KG1 (cell line): ENCODE measurements at places on chromosomes 5 and 9.

DNA sequence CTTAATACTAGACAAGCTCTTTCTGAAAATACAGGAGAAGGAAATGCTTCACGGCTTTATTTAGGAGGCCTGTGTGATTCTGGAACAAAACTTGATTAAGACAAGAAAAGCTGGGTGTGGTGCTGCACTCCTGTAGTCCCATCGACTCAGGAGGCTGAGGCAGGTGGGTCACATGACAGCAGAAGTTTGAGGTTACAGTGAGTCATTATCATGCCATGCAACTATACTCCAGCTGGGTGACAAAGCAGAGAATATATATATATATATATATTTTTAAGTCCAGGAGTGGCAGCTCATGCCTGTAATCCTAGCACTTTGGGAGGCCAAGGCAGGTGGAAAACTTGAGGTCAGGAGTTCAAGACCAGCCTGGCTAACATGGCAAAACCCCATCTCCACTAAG is 33.1 kb upstream of the SPIN1 start:
- DNase-seq: no peak

GRCh38 chr9:111961009-111961408 is 64.4 kb downstream of the UGCG start:
- no peak for DNase-seq

DNA sequence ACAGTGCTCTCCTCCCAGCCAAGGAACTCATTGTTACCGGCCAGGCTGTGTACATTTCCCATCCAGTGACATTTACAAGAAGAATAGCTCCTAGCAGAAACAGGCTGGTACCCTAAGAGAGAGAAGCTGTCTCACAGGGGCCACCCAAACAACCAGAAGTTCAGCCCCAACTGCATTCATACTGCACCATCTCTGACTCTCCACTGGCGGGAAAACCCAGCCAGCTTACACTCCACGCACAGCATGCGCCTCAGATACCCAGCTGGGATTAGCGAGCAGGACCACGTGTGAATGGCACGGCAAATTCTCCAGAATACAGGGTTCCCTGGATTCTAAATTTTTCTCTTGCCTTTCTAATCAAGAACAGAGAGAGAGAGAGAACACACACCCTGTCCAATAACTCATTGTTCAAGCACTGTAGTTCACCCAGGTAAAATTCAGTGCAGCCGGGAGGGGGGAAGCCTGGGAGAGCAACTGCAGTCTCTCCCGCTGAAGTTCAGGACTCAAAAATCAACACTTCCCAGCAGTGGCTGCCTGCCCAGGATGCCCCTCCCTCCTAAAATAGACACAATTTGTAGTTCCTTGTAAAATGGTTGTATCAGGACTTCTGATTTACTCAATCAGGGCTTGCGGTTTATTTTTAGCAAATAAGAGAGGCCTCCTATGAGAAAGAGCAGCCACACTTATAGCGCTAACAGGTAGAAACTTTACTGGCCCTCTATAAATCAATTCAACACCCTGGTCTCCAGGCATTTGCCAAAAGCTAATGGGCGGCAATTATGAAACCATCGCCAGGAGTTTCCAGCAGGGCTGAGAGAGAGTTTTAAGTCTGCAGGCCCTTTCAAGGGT is 2.2 kb downstream of the COL23A1 start:
- DNase-seq: no peak

DNA sequence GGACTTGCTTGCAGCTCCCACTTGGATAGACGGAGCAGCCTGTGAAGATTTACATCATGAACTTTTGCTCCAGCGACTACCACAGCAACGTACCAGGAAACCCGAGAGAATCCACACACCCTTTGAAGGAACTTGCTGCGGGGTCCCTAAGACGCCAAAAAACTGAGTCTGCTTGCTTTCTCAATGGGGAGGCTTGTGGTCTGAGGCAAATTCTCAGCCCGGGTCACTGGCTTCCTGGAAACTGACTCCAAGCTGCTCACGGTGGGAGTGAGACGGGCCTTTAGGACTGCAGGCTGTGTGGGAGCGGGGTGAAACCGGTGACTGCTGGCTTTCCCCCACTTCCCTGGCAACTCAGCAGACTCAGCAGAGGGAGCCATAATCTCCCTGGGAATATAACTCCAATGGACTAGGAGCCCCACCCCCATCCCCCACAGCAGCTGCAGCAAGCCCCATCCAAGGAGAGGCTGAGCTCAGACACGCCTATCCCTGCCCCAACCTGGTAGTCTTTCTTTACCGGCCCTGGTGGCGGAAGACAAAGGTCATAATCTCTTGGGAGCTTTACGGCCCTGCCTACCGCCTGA is 466.0 kb downstream of the CAAP1 start:
- DNase-seq: no peak

DNA sequence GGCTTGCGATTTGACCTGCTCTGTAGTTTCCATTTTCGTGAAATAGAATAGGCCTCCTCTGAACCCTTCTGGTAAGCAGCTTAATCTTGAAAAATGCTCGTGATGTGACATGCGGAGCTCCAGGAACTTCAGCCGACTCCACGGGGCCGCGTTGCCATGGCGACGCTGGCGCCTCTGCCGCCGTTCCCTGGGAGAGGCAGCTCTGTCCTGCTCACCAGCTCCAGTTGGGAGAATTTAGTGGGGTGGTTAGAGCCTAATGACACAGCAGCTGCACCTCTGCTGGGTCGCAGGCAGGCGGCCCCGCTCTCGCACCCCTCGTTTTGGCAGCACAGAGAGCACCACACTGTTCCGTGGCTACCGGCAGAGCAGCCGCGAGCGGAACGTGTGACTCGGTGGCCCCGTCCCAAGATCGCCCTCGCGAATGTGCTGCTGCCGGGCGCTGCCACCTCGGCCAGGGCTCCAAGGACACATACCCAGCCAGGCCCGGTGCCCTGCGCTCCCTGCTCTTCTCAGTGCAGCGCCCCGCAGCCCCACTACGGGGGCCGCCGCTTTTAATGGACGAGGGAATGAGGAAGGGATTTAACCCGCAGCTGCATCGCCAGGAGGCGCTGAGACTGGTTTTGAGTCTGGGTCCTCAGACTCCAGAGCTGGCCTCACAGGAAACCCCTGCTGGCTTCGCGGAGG is 131.2 kb upstream of the LMX1B start:
- DNase-seq: no peak

GRCh38 chr5:33114361-33114760 is 326.4 kb upstream of the TARS1 start:
- no peak for DNase-seq

- no peak for DNase-seq
These were observed 3.2 kb upstream of the ACOT12 start for GRCh38 chr5:81397176-81397575.

DNA sequence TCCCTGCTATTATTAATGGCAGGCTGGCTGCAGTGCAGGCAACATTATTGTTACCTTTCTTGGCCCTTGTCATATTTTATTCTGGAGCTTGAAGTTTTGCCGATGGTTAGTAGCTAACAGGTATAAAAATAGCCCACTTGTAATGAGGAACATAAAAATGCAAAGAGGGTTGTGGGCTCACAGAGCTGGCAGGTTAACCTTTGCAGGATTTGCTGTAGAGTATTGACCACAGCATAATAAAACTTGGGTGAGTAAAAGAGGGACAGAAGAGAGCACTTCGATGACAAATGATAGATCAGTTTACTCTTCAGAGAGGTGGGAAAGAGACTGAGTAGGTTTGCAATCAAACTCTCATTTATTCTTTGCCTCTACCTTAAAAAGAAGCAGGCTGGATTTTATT is 49.7 kb upstream of the SGCD start:
- DNase-seq: no peak

DNA sequence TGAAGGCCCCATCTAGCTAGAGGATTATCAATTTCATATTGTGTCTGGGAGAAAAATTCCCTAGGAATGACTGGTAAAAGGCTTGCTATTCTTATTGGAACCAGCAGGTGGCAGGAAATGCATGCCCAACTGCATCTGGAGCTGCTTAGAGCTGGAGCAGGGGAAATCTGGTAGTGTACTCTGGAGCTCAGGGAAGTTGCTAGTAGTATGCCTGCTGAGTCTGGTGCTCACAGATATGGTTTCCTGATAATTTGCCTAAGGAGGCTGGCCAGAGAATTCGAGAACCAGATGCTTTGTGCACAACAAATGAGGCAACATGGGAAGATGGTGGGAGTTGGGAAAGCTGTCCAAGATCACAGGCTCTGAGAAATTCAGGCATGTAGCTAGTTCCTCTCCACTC is 53.7 kb downstream of the G3BP1 start:
- no peak for DNase-seq

GRCh38 chr9:2153630-2154217 is 138.6 kb downstream of the SMARCA2 start:
- no peak for DNase-seq

- peak; percentile 37 for DNase-seq
These were observed at the start of gene MAN2A1 for GRCh38 chr5:109689740-109690241. Gene MAN2A1 (plus strand): TSS chr5:109689927. CDS start chr5:109690418, 491 bp downstream.

GRCh38 chr5:91162534-91163381 is 220.4 kb downstream of the ARRDC3 start:
- DNase-seq: no peak

DNA sequence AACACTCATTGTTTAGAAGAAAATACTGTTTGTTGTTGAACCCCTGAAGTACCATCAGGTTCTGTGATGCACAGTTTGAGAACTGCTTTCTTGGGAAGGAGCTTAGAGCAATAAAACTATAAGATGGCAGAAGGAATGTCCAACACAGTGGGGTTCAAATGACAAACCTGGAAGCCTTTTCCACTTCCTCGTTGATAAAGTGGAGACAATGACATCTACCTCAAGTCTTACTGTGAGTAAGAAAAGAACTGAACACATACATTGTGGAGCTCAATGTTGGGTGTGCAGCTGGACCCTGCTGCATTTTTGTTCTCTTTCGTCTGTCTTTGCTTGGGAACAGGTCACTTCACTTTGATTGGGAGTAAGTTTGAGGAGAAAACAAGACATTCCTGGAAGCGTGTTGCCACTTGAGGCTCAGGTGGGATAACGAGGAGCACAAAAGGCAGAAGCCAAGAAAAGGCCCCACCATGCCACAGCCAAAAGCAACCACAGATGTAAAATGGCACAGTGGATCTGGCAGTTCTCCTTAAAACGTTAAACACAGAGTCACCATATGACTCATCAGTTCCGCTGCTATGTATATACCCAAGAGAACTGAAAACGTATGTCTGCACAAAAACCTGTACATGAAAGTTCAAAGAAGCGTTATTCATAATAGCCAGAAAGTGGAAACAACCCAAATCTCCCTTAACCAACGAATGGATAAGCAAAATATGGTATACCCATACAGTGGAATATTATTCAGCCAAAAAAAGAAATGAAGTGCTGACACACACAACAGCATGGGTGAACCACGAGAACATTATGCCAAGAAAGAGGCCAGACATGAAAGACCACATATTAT is 42.9 kb upstream of the SUB1 start:
- DNase-seq: no peak

DNA sequence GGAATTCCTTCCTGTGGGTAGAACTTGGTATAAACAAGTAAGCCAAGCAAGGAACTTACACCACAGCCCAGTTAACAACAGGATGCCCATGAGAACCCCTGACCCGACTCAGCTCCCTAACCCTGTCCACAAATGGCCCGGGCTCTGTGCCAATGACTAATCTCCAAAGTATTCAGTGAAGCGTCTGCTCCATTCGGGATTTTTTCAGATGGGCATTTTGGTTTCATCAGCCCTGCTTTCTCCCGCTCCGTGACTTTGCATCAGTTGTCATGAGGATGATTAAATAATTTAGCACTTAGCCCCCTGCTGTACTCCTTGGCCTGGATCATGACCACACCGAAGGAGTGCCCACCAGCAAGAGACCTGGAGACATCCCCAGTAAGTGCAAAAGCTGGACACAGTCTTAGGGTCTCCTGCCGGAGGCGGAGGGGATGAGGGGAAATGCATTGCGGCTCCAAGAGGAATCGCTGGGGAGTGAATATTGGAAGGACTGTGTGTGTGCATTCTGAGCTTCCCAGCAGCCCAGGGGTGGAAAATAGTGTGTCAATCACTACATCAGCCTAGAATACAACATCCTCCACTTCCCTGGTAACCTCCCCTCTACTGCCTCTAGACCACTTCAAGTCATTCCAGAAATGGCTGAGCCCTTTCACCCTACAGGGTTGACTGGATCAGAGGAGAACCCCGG is 41.4 kb upstream of the DNAH5 start:
- no peak for DNase-seq

DNA sequence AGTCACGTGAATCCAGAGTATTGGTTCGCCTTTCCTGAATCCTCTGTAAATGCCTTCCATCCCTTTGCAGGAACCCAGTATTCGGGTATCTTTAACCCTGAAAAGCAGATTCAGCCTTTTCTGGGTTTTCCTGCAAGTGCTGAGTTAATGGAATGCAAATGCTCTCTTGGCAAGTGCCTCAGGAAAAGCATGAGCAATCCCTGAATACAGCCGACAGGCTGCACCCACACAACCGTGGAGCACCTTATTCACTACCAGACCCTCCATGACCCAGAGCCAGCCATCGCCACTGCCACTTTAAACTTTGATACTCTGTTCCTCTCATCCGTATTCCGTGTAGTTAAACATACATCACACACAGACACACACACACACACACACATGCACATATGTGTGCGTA is 54.4 kb downstream of the ZNF622 start:
- DNase-seq: no peak

DNA sequence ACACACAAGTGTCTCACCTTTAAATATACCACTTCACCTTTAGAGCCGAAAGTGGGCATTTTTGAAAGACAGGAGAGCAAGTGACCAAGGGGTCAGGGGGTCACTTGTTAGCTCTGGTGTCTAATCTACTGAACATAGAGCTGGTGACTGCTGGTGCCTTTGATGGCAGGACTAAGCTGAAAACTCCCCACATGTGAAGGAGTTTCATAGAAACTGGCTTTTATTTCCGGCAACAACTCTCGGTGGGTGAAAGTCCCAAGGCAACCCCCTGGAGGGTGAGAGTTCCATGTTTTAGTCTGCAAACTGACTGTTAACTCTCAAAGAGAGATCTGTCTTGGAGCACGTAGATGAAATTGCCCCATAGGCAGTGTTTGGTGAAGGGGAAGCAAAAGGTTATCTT is 466.9 kb downstream of the DMRTA1 start:
- no peak for DNase-seq

- DNase-seq: no peak
These were observed 41.3 kb downstream of the ZNF474 start for GRCh38 chr5:122170620-122171019.

DNA sequence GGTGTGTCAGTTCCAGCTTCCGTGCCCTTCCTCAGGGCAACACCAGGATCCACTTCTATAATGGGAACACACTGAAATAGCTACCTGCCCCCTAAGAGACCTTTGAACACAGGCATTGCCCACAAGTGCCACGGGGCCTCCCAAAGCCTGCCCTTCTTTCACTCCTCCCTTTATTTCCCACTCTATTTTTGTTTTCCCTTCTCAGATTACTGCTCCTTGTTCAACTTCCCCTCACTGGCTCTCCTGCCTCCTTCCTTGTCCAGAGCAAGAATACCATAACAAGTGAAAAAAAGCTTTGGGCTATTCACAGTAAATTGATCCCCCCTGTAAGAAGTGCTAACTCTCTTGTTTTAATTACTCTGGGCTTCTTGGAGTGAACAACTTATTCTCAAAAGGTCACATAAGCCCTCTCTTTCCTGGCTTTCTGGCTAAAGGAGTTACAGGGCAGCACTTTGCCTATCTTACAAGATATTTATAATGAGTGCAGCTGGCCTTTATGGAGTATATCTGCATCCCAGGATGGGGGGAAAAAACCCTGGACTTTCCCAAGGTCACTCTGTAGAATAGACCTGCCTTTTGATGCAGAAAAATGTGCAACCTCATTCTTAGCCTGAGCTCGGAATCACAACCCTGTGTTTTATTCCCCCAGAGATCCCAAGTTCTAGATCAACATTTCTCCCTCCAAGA is 11.3 kb downstream of the CTXN3 start:
- no peak for DNase-seq

GRCh38 chr5:39219437-39219836 is at the start of gene FYB1:
Gene FYB1 (minus strand): TSS chr5:39219563. CDS start chr5:39202960, 16,603 bp downstream.
- DNase-seq: no peak
